NCI-H2029 treated with DMSO at 0.1 percent for 48 hours (cell line): ENCODE measurements at places on chromosomes 11 and 22.

DNA sequence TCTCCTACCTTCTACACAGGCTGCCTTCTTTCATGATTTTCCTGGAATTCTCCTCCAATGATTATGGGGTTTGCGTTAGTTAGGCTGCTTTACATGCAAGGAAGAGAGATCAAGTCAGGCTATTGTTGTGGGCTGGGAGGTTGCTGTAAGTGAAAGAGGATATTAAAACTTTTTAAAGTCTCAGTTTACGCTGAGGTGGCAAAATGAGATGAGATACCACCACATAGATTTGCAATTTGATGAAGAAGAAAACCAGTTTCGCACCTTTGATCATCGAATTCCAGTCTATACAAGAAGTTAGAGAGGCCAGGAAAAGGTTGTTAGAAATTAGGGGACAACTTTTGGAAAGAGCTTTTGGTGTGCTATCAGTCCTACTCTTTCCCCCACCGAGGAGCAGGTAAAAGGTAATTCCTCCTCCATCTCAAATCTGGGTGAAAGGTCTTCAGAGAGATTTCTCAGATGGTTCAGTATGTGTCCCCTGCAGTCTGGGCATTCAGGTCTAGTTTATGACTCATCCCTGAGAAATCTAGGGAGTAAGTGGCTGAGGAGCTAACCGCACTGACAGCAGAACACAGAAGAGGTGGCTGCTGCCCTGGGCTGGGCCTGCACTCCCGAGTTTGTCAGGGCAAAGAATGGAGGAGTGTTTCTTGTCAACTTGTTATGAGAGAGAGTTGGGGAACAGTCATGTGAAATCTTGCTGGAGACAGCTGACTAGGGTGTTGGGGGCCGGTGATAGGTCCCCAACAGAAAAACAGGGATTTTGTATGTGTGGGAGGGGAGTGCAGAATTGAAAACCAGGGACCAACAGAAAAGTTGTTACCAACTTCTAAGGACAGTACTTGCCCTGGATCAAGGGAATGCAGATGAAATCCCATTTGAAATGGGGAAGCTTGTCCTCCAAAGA, 34.7 kb downstream of the CCDC83 start:
- DNase-seq = no peak

DNA sequence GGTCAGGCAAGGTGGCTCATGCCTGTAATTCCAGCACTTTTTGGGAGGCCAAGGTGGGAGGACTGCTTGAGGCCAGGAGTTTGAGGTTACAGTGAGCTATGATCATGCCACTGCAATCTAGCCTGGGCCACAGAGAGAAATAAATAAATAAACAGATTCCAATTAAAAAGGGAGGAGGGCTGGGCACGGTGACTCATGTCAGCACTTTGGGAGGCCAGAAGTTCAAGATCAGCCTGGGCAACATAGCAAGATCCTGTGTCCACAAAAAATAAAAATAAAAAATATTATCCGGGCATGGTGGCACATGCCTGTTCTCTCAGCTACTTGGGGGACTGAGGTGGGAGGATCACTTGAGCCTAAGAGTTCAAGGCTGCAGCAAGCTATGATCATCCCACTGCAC, 7.5 kb downstream of the CYB561A3 start:
- no peak for DNase-seq

DNA sequence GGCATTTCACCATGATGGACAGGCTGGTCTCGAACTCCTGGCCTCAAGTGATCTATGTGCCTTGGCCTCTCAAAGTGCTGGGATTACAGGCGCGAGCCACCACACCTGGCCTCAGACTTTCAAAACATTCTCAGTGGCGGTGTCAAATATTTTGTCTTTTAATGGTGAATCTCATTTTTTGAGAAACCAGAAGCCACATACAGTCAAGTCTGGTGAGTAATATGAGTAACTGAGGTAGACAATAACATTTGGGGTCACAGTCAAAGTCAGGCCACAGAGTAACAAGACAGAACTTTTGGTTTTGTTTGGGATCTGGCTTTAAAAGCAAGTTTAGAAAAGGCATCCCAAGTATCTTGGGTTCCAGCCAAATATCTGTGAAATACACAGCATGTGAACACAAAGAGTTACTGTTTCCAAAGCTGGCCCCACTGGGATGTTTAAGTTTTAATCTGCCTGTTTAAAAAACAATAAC, 5.6 kb upstream of the TMA7B start:
- no peak for DNase-seq

GRCh38 chr11:1548221-1549070, 23.6 kb downstream of the DUSP8 start:
- peak; percentile 51 for DNase-seq

GRCh38 chr11:126311401-126312291, 7.8 kb downstream of the DCPS start:
- DNase-seq = no peak
